ENCODE measurements at places on chromosomes 11 and 22.

DNA sequence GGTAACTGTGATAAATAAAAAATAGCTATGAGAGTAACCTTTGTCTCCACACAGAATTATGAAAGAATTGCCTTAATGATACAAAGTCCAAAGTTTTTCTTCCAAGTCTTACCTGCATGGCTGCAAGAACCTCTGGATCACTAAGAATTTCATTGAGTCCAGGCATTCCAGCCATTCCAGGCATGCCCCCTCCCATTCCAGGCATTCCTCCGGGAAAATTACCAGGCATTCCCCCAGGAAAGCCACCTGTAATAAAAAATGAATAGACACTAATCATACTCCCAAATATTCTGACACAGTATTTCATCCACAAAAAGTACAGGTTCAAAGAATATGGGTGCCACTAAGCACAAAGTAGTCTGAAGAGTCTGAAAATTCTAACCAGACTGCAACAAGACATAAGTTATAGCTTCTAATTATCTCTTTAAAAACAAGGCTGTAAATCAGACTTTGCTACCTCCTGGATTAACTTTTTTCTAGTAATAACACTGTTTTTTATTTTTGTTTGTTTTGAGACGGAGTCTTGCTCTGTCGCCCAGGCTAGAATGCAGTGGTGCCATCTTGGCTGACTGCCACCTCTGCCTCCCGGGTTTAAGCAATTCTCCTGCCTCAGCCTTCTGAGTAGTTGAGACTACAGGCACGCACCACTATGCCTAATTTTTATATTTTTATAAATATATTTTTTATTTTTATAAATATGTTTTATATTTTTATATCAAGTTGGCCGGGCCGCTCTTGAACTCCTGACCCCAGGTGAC, 8.0 kb upstream of the SLC25A17 start:
- DNase-seq: no peak

- DNase-seq: no peak
These were observed 51.4 kb downstream of the ADAMTS15 start for GRCh38 chr11:130499828-130500227.

DNA sequence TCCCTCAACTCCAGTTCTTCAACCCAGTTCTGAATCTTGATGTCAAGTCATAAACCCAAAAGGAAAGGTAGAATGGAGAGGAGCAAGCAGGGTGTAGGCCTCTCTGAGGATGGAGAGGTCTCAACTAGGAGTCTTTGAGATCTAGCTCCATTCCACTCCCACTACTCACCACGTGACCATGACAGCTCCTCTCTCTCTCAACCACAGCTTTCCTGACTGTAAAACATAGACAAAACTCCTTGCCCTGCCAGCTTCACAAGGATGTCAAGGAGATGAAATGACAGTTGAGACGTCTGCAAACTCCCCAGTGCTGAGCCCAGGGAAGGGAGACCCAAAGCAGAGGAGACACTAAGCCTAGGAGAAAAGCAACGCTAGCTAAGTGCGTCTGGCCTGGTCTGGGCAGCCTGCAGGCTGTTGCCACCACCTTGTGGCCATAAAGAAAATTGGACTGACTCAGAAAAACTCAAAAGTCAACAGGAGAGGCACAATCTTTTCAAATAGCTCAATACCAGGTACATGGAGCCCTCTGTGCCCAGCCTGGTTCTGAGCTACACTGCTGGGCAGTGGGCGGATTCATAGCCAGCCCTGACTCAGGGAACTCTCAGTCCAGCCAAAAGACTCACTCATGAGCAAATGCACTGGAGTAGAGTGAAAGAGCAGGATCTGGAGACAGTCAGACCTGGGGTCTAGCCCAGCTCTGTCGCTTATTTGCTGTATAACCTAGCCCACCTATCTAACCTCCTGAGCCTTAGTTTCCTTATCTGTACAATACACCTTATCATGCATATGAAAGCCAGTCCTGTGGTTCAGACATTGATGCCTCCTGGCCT, 3.4 kb downstream of the CLPB start:
- no peak for DNase-seq

GRCh38 chr11:67269401-67270255, 3.4 kb downstream of the GRK2 start:
- no peak for DNase-seq

GRCh38 chr11:32069361-32070058, 21.4 kb upstream of the RCN1 start:
- no peak for DNase-seq

- DNase-seq: no peak
These were observed 132.7 kb downstream of the DBX1 start for GRCh38 chr11:20027556-20028013.

- DNase-seq: no peak
These were observed 3.2 kb upstream of the MTMR3 start for GRCh38 chr22:29879753-29880152.

GRCh38 chr11:112620621-112621394, 340.4 kb upstream of the NCAM1 start:
- DNase-seq: no peak

GRCh38 chr11:35981581-35981980, 37.7 kb downstream of the LDLRAD3 start:
- no peak for DNase-seq

DNA sequence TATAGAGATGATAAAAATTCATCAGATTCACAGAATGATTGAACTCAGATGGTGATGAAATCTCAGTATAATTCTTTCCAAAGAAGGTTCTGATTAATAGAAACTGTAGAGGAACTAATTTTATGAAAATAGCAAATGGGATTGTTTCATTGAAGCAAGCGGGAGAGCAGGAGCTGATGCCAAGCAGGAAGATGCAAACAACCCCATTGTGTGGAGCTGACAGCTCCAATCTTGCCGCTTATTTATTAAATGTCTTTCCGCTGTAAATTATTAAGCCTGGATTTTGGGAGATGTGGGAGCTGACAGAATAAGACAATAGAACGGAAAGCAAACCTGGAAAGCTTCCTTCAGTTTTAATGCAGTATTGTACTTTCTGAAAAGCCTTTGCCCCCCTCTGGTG, 6.0 kb upstream of the TMEM218 start:
- DNase-seq: no peak

DNA sequence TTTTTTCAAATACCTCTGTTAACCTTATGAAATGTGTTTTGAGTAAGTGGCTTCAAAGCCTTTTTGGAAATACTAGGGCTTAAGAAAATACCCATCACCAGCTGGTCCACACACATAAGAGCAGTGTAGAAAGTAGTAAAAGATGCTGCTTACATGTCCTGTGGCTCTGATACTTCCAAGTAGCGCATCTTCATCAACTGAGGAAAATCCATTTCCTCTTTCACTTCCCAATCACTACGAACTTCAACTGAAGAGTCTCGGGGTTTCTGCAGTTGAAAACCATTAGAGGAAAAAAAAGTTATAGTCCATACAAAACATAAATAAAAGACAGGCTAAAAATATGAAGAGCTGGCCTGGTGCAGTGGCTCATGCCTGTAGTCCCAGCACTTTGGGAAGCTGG, 8.5 kb downstream of the EIF3D start:
- no peak for DNase-seq

DNA sequence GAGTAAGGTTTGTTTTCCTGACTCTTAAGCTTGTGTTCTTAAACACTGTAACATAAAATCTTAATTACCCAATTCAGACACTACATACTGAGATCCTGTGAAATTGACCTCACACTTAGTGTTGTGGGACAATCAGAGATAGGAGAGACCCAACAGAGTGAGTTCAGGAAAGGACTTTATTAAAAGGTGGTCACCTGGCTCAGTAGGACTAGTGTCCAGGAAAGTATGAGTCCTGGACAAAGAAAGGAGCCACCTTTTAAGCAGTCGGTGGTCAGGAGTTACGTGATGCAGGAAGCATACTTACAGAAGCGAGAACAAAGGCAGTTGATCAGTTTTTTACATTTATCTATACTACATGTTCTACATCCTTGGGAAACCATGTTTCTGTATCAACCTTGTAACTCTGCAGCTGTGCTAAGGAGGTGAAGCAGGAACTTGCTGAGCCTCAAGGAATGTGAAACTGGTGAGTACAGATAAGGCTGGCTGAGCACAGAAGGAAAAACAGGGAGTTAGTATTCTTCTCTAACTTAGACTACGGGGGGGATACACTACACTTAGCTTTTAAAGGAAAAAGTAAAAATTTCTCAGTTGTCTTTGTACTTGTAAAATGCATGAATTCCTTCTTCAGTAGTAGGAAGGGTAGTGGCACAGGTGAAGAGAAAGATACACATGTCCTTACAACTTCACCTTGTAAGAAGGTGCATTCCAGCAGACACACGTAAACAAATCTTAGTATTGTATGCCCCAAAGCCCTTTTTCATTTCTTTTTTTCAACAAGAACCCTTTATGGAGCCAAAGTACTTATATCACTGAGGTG, 15.1 kb downstream of the OR51E1 start:
- DNase-seq: no peak

DNA sequence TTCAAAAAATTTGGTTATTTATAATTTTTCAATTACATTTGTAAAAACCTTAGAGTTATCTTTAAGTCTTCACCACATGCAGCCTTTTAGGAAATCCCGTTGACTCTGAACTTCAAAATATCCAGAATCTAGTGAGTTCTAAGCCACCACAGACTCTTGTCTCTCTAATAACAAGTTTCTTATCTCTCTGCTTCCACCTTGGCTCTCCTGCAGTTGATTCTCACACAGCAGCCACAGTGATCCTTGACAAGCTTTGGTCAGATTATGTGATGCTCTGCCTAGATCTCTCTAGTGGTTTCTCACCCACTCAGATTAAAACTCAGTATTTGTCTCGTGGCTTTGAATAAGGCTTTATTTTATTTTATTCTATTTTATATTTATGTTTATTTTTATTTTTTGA, 8.6 kb downstream of the HSD17B12 start:
- DNase-seq: no peak

GRCh38 chr22:40022536-40023240, 27.9 kb downstream of the FAM83F start:
- DNase-seq: no peak

DNA sequence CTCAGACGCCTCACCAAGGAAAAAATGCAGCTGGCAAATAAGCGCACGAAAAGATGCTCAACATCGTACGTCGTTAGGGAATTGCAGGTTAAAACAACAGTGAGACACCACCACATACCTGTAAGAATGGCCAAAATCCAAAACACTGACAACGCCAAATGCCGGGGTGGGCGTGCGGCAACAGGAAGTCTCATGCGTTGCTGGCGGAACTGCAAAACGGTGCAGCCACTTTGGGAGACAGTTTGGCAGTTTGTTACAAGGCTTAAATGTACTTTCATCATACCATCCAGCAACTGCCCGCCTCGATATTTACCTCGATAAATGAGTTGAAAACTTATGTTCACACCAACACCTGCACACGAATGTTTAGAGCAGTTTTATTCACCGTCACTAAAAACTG, 7.5 kb upstream of the CTSD start:
- DNase-seq: no peak

DNA sequence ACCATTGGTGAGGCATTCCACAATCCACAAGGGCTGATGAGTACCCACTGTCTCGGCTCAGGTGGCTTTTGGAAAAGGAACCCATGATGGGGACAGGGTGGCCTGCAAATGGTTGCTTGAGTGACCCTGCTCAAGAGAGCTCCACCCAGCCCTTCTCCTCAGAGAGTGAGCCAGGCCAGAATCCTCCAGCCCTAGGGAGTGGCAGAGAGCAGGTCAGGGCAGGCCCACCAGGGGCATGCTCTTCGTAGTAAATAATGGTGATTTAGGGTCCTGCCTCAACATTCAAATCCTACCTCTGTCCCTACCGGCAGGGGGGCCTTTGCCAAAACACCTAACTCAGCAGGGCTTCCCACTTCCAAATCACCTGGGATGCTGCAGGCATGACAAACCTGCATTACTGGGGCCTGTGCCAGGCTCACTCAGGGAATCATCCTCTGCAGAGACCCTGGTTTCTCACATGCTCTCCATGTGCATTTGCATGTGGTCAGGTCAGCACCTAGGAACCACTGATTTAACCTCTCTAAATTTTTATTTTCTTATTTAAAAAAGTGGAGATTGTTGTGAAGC, 17.3 kb upstream of the TP53I11 start:
- no peak for DNase-seq

DNA sequence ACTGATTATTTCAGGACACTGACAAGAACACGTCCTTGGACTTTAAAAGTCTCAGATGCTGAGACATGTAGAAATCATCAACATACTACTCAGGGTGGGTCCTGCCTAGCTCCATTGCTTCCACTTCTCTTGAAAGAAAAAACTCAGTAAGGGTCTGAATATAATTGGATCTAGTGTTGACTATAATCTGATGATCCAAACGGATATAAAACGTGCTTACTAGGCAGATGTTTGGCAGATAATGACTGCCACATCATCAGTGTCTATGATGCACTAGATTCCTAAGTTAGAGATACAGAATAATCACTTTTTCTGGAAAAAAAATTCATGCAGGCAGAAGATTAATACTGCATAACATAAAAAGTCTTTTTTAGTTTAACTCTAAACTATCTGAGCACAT, 21.6 kb downstream of the GUCY1A2 start:
- no peak for DNase-seq

GRCh38 chr22:19051381-19052072, 70.7 kb downstream of the DGCR2 start:
- DNase-seq: no peak

GRCh38 chr22:25728071-25728470, 13.9 kb upstream of the MYO18B start:
- no peak for DNase-seq

- no peak for DNase-seq
These were observed 147.2 kb downstream of the TRPC6 start for GRCh38 chr11:101436511-101437142.

DNA sequence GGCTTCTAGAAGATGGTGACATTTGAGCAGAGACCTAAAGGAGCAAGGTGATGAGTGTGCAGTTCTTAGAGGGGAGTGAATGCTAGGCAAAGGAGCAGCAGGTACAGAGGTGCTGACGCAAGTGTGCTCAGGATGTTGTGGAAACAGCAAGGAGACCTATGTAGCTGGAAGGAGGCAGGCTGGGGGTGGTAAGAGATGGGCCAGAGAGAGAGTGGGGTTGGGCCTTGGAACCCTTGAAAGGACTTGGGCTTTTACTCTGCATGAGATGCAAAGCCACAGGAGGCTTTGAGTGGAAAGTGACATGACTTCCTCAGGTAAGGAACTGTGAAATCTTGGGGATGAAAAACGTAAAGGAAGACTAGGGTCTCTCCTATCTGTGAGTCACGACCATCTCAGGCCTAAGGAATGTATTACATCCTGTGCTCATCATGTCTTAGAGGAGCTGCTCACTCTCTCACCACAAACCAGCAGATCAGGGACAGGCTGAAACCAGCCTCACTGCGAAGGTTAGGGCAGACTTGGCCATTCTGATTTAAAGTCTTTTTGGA, 65.4 kb downstream of the MICAL2 start:
- DNase-seq: peak; percentile 68

DNA sequence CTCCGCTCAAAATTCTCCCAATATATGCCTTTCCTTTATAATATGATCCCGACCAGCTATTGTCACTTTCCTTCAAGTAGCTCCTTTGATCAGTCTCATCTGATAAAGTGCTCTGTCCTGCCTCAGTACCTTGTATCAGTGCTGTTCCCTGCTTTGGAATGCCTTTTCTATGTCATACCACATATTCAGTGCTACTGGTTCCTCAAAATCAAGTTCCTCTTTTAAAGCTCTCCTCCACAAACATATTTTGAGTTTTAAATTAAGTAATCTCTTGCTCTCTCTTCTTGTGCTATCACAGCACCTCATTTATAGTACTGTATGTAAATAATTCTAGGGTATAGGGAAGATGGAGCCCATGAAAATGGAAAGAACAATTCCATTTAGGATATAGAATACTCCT, 137.1 kb upstream of the CTSC start:
- DNase-seq: no peak

- no peak for DNase-seq
These were observed 39.7 kb downstream of the RTL6 start for GRCh38 chr22:44458044-44459020.

- DNase-seq: no peak
These were observed 25.8 kb downstream of the SWAP70 start for GRCh38 chr11:9689721-9690120.

GRCh38 chr11:67163006-67163405, 43.9 kb downstream of the KDM2A start:
- no peak for DNase-seq
